ENCODE measurements at places on chromosomes 7 and 10.

DNA sequence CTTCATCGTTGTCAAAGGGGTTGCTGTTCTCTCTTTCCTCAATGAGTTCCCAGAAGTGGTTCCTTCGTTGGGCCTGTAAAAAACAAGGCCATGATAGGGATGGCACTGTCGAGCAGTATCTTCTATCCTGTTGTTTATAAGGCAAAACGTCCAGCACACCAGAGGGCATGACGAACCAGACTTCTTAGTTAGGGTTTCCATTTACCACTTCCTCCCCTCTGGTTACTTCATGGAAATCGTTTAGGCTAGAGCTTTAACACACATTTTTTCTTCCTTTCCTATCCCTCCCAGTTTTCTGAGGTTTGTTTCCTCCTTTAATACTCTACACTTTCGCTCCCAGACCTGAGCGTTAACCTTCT, 24.7 kb downstream of the MKRN1 start:
- no peak for DNase-seq

- no peak for DNase-seq
These were observed 40.0 kb downstream of the ZCCHC24 start for GRCh38 chr10:79405221-79405994.

GRCh38 chr7:29242265-29242664, 47.7 kb downstream of the CHN2 start:
- no peak for DNase-seq

- peak; percentile 78 for DNase-seq
These were observed 66.7 kb upstream of the PDZD8 start for GRCh38 chr10:117441812-117442443.

GRCh38 chr10:131846240-131847101, 54.3 kb upstream of the PPP2R2D start:
- no peak for DNase-seq

- DNase-seq, result no peak
These were observed 192.6 kb upstream of the FRMD4A start for GRCh38 chr10:14523286-14523685.

DNA sequence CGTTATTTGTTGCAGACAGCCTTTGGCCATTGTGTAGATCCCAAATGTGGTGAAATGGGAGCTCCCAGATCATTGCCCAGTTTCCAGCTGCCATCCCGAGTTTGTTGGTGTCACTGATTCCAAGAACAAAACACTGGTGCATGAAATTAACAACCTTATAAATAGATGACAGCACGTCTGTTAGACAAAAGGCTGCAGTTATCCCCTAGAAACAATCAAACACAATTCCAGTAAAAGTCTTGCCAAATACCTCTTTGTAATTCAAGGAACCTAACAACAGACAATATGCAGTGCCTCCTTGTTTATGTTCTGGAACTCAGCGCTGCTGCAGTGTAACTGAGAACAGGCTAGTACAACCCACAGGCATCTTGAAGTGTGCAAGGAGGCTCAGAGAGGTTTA, 404.5 kb downstream of the PAXIP1 start:
- no peak for DNase-seq

DNA sequence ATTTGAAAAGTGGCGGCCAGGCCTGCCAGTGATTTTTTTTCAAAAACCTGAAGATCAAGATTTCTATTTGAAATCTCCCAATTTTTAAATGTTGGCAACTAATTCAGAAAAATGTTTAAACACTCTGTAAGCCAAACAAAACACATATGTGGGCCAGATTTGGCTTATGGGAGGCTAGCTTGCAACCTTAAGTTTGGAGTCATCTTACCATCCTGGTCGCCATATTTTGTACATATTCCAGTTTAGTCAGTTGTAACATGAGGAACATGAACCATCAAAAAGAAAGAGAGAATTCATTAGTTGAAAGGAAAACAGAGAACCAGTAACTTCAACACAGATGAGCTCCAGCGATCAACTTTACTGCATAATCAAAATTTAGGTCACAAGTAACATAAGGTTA, 115.4 kb downstream of the TMEM26 start:
- no peak for DNase-seq

DNA sequence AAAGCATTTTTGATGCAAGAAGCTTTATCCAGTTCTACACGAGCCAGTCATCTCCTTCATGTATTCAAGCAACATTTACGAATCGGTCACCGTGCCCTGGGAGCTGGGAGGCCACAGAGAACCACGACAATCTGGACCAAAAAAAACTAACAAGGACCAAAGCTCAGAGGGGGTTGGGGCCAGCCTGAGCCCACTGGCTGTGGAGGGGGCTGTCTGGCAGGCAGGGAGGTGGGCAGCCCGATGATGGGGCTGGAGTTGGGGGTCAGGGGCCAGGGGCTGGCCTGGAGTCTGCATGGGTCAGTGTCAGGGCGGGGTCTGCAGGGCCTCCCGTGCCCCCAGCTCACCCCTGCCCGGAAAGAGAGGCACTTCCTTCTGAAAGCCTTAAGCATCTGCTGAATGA, 12.5 kb upstream of the GRIFIN start:
- no peak for DNase-seq

- no peak for DNase-seq
These were observed 4.0 kb upstream of the PLXNA4 start for GRCh38 chr7:132580277-132580676.

GRCh38 chr10:77442699-77443189, 194.9 kb downstream of the KCNMA1 start:
- no peak for DNase-seq

DNA sequence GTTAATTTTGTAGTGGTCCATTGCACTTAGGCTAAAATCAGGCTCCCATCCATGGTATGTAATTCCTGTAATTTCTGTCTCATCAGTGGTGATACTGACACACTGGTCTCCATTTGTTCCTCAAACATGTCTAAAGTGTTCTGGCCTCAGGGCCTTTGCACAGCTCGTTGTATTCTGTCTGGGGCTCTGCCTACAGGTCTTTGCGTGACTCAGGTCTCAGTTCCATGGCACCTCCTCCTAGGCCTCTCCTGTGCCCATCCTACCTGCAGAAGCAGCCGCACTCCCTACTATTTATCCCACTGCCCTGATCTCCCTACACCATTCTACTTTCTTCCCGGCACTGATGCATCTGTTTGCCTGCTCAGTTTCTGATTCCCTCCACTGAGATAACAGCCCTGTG, 173.8 kb downstream of the ITGA8 start:
- no peak for DNase-seq

DNA sequence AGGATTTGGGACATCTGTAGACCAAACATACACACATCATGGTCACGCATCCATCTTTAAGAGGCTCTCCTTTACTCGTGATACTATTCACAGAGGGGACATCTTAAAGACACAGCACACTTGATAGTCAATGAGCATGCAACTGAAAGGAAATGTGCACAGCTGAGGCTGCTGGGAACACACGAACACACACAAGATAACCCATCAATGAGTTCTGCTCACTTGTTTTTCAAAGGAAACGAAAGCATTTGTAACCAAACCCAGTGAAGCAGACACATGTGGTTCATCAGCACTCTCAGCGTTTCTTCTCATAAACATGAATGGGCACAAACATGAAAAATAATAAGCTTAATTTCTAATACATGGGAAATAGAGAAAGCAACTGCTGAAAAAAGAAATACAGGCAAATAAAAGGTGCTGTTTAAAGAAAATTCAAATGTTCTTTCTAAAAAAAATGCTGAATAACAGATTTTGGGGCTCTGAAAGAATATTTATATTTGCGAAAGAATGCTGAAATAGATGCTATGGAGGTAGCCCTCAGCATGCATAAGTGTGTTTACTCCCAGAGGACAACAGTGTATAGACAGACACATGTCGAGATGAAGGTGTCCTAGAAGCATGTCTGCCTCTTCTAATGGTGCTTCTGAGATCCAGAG, 59.7 kb upstream of the LAMB4 start:
- DNase-seq, result no peak

GRCh38 chr10:5782174-5782573, 31.1 kb downstream of the GDI2 start:
- DNase-seq, result no peak

GRCh38 chr10:13816195-13816925, 229.6 kb downstream of the PRPF18 start:
- DNase-seq, result peak; percentile 84

GRCh38 chr10:71434760-71435394, 38.2 kb downstream of the CDH23 start:
- no peak for DNase-seq

DNA sequence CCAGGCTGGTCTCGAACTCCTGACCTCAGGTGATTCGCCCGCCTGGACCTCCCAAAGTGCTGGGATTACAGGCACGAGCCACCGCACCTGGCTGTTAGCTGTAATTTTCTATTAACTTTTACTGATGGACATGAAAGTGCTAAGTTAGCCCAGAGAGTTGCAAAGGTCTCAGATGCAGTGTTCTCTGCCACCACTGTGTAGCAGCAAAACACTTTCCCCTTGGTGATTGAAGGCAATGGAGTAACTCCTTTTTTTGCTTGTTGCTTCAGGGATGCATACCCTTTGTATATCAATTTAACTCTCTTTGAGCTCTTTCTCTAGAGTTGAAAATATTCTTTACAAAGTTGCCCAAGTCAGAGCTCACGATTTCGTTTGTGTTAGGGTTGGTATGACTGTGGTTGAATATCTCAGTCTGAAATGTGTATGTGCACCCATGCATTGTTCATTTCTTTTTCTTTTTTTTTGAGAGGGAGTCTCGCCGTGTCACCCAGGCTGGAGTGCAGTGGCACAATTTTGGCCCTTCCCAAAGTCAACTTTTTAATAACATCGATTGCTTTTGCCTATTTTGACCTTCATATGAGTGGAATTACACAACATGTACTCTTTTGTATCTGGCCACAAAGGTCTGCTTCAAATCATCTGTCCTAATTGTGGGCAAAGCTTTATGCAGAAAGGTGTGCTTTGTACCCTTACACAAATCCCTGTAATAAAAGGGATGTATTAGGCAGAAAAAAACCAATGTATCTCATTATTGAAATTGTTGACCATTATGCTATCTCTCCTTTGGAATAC, 52.6 kb downstream of the GTF2I start:
- no peak for DNase-seq

DNA sequence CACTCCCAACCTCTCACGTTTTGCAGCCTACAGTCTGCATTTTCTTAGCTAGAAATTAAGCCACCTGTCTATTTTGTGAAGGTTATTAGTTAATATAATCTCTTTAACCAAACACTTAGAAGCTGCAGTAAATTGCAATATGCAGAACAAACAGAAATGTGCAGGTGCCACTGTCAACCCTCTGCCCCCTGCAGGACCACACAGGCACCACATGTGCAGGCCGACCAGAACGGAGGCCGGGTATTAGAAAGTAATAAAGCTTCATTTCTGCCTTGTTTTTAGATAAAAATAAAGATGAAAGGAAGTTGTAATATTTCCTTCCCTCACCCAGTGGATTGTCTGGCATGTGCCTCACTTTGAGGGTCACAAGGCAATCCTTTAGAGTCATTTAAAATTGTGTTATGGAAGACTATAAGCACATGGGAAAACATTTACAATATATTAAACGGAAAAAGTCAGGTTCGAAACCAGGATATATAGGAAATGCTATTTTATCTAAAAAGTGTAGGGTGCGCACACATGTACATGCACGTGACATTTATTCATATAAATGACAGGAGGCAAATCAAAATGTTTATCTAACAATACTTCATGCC, 158.2 kb downstream of the ARHGAP12 start:
- no peak for DNase-seq

DNA sequence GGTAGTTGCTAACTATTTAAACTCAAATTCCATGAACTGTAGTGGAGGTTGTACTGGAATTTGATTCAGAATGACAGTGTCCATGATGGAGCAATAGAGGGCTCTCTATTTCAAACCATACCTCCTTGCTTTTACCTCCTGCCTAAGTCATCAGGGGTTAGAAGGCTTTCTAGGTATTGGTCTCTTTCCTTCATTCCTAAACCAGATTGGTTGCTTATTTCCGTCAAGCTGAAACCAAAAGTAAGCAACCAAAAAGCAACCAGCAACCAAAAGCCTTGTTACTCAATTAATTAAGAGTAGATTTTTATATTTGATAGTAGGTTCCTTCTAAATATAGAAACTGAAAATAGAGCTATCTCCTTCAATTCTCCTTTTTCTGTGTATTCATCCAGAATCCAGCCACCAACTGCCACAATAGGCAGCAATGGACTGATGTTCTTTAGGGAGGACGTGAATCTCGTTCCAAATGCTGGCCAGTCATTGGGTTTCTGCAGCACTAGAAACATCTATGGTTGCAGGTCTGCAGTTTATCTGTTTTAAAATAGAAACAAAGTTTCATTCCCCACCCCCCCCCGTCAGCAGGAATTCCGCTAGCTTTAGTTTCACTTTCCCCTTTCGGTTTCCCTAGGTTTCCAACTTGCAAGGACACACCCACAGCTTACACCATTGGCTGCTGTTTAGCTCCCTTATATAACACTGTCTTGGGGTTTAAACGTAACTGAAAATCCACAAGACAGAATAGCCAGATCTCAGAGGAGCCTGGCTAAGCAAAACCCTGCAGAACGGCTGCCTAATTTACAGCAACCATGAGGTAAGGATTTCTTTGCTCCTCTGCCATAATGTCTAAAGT, at the start of gene IFIT1:
Gene IFIT1, plus strand, starts transcription at position 717 of the 850 bp plus-strand sequence. Its CDS starts 90 bp downstream, at position 807.
- peak; percentile 94 for DNase-seq

DNA sequence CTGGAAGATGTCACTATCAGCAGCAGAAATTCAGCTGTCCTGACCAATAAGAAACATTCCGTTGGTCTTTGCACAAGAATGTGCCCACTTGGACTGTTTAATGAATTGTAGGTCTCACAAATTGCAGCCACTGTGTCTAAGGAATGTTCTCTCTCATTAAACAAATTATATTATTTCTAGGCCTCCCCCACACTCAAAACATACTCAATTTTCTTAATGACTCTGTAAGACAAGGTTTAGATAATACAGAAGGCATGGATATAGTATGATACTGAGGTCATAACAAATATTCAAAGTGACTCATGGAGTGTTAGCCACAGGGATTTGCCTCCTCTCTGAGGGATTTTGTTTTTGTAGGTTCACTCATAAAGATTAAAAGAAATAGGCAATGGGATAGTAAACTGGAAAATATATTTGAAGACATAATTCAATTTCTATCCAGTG, 197.5 kb downstream of the PTN start:
- DNase-seq, result peak; percentile 95

DNA sequence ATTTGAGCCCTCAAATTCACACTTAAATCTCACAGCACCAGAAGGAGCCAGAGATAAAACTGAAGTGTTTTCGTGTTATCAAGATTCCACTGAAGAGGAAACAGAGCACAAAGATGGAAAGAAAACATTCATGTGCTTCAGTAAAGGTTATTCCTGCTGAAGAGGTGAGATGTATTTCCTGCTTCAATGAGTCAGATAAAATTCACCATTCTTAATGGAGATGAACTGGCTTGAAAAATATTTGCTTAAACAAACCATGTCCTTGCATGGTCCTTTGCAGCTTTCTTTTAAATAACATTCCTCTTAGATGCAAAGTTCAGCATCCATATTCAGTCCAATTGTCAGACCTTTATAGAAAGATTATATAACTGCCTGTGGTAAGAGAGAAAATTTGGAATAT, 294.2 kb downstream of the IPMK start:
- DNase-seq, result peak; percentile 52

GRCh38 chr10:73161662-73162061, 6.1 kb downstream of the ECD start:
- no peak for DNase-seq
